MM.1S (cell line): ENCODE measurements at places on chromosomes 3 and 15.

DNA sequence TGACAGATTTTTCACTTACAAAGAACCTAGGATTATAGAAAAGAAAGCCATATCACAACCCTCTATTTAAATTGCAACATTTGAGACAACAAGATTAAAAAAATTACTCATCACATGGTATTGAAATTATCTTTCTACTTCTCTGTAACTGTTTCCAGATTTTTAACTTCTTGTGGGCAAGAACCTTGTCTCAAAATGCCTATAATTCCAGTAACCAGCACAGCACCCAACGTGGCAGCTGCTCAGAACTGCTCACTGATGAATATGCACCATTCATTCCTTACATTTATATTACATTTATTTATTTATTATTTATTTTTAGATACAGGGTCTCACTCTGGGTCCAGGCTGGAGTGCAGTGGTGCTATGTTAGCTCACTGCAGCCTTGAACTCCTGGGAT, 216.1 kb downstream of the THRB start:
- H3K4me3 ChIP-seq, result no peak overlapping the region
- no peak for DNase-seq
- no peaks in the 10 kb centered on the region for H3K27me3 ChIP-seq
- H3K27ac ChIP-seq, result no peak overlapping the region

DNA sequence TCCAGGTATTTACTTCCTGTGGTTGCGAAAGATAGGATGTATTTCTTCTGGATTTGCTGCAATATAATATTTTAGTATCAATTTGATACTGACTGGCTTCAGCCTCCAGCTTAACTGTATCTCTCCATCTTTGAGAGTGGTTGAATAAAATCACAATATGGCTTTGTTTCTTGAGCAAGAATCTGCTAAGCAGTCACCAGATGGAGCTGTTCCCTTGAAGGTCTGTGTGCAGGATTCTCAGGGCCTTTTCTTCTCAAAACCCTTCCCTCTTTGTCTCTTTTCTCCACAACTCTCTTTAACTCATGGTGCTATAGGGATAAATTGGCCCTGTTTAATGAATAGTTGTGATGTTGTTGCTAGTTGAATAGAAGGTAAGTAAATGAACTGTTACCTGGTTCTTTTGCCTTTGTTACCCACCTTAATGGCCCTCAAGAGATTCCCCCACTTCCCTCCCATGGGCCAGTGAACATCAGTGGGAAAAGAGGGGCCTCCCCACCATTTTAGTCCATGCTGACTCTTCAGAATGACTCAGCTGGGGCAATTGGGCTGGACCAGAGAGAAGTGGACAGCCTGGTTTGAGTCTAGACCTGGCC, 34.8 kb upstream of the RAB6B start:
- H3K36me3 ChIP-seq, result no peaks in the 10 kb centered on the region
- H3K27me3 ChIP-seq, result no peaks in the 10 kb centered on the region
- H3K4me1 ChIP-seq, result 0 out of 2 replicates have a peak, but pooled peaks cover 4% of the 10 kb centered on the region
- no peak overlapping the region for H3K4me3 ChIP-seq
- no peak overlapping the region for H3K27ac ChIP-seq

DNA sequence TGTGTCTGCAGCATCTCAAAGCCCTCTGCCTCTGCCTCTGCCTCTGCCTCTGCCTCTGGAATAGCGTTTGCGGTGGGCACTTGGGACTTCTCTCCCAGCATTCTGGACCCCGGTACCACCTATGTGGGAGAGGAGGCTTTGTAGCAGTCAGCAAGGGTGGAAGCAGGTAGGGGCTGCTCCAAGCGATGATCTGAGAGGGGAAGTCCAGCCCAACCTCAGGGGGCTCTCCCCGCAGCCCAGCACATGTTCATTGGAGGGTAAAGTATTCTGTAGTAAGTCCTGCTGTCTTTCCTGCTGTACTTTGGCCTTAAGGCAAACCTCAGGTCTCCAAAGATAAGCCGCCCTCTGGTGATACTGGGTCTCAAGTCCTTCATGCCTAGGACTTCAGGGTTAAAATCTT, 68.6 kb downstream of the FAM174B start:
- no peak for DNase-seq
- H3K27ac ChIP-seq, result no peak overlapping the region
- H3K36me3 ChIP-seq, result no peaks in the 10 kb centered on the region
- no peaks in the 10 kb centered on the region for H3K27me3 ChIP-seq
- H3K4me3 ChIP-seq, result no peak overlapping the region
- H3K4me1 ChIP-seq, result no peaks in the 10 kb centered on the region

DNA sequence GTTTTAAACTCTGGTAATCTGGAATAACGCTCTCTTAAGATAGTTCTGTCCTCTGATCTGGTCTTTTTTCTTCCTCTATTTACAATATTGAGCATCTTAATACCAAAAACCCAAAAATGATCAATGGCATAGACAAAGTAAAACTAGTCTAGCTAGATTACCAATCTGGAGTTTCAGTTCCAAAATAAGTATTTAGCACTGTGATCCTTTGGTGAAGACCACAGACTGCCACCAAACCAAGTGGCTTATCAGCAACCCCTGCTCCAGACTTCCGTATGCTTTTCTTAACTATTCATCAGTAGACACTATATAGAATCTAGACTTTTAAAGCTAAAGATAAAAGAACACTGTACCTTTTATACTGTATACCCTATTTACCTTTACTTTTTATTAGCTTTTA, 35.5 kb upstream of the MAN2C1 start:
- no peak for DNase-seq
- peaks cover 8% of the 10 kb centered on the region for H3K36me3 ChIP-seq
- H3K4me3 ChIP-seq, result no peak overlapping the region
- H3K27me3 ChIP-seq, result no peaks in the 10 kb centered on the region
- no peaks in the 10 kb centered on the region for H3K4me1 ChIP-seq
- no peak overlapping the region for H3K27ac ChIP-seq

DNA sequence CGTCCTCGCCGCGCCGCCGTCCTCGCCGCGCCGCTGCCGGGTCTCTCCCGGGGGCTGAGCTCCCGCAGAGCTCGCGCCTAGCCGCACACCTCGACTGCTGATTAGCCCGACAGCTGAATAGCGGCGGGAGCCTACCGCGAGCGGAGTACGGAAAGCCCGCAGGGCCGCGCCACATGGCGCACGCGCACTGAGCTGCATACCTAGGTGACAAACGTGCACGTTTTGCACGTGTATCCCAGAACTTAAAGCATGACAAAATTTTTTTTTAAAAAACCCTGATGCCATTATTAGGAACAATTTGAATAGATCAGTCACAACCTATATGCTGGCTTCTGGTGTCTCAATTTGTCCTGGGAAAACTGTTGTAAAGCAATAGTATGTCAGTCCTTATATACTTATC, at the start of gene GOLGA8A:
TSS of gene GOLGA8A (minus strand) at position 122 of the 400 bp plus-strand sequence. CDS start 48,117 bp downstream, outside the sequence.
- H3K27ac ChIP-seq, result peak within 1 kb of the TSS; percentile 30; the same call in 1 of the 2 replicates
- no peaks in the 10 kb centered on the region for H3K27me3 ChIP-seq
- H3K4me3 ChIP-seq, result peak within 1 kb of the TSS; percentile 84
- peaks cover 8% of the 10 kb centered on the region; the same call in 1 of the 2 replicates for H3K4me1 ChIP-seq
- DNase-seq, result peak; percentile 94
- H3K36me3 ChIP-seq, result no peaks in the 10 kb centered on the region

DNA sequence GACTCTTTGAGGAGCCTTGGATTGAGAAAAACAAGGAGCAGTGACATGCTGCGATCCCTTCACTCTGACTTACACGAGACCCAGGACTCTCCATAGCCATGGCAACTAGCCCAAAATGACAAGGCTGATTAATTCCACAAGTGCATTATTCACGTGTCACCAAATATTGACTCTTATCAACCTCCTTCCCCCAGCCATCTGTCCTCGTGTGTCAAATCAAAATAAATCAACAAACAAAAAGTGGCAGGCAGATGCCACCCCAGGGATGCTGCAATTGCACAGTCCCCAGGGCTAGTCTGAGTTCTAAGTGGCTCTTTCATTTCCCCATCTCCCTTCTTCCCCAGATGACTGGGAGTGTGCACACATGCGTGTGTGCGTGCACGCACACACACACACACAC, 104.9 kb downstream of the AQP9 start:
- no peaks in the 10 kb centered on the region for H3K4me1 ChIP-seq
- H3K27ac ChIP-seq, result no peak overlapping the region
- DNase-seq, result no peak

DNA sequence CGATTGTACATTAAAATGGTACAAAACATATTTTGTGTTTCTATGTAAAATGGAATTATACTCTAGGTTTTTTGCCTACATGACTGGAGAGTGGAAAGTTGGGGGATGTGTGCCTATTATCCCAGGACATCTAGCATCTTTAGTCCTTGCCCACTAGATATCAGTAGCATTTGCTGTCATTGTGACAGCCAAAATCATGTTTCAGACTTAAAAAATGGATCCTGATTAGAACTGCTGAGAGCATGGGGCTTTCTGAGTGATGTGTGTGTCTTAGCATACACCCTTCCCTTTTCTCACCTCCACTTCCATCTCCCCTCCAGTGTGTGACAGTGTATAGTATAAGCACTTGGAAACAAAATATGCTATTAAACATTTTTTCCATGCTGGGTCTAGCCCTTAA, 13.3 kb downstream of the ARMC8 start:
- H3K27ac ChIP-seq, result no peak overlapping the region
- peaks cover 17% of the 10 kb centered on the region for H3K4me1 ChIP-seq
- no peak overlapping the region for H3K4me3 ChIP-seq
- H3K36me3 ChIP-seq, result no peaks in the 10 kb centered on the region
- no peak for DNase-seq

- no peak overlapping the region for H3K4me3 ChIP-seq
- no peak overlapping the region for H3K27ac ChIP-seq
- H3K4me1 ChIP-seq, result peaks cover 19% of the 10 kb centered on the region
- no peak for DNase-seq
- no peaks in the 10 kb centered on the region for H3K36me3 ChIP-seq
These were observed 47.1 kb downstream of the TFG start for GRCh38 chr3:100756441-100756840.

DNA sequence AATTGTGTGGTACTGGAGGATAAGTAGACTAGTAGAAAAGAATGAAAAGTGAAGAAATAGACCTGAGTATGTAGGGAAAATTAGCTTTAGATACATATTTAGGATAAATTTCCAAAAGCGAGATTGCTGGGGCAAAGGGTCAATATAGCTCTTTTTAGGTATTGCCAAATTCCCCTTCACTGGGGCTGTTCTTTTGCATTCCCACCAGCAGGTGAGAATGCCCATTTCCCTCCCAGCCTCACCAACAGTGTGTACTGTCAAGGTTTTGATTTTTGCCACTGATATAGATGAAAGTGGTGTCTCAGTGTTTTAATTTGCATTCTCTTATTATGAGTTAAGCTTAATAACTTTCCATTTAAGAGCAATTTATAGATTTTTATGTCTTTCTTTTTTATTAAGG, 35.7 kb upstream of the BHLHE40 start:
- H3K27me3 ChIP-seq, result no peaks in the 10 kb centered on the region
- no peak overlapping the region for H3K4me3 ChIP-seq
- DNase-seq, result no peak
- no peak overlapping the region for H3K27ac ChIP-seq
- H3K36me3 ChIP-seq, result no peaks in the 10 kb centered on the region

DNA sequence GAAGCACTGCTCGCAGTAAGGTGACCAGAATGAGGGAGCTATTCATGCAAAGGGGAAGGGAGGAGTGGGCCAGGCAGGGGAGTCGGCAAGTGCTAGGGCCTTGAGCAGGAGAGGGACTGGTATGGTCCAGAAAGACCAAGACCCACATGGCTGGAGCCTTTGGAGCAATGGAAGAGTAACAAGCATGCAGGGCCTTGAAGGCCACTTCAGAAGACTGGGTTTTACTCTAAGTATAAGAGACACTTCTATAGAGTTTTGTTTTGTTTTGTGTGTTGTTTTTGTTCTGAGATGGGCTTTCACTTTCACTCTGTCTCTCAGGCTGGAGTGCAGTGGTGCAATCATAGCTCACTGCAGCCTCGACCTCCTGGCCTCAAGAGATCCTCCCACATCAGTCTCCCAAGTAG, 42.0 kb downstream of the BFSP2 start:
- peak overlapping the region; percentile 45; the same call in 1 of the 2 replicates for H3K27ac ChIP-seq
- peak; percentile 61 for DNase-seq
- H3K4me1 ChIP-seq, result peaks cover 50% of the 10 kb centered on the region
- H3K36me3 ChIP-seq, result no peaks in the 10 kb centered on the region
- no peaks in the 10 kb centered on the region for H3K27me3 ChIP-seq

GRCh38 chr3:188071636-188072035, 82.3 kb upstream of the LPP start:
- H3K4me3 ChIP-seq, result no peak overlapping the region
- no peaks in the 10 kb centered on the region for H3K4me1 ChIP-seq
- H3K27ac ChIP-seq, result no peak overlapping the region
- DNase-seq, result no peak

GRCh38 chr3:44981220-44981619, 5.2 kb downstream of the EXOSC7 start:
- peaks cover 9% of the 10 kb centered on the region for H3K4me1 ChIP-seq
- no peak for DNase-seq
- H3K27ac ChIP-seq, result no peak overlapping the region
- no peaks in the 10 kb centered on the region for H3K27me3 ChIP-seq

- no peak overlapping the region for H3K27ac ChIP-seq
- no peaks in the 10 kb centered on the region for H3K36me3 ChIP-seq
- H3K4me1 ChIP-seq, result no peaks in the 10 kb centered on the region
- peak overlapping the region; percentile 16; the same call in 1 of the 2 replicates for H3K4me3 ChIP-seq
- no peak for DNase-seq
These were observed 572.1 kb downstream of the FGF12 start for GRCh38 chr3:192155194-192155593.

GRCh38 chr3:114060906-114061655, 4.5 kb downstream of the QTRT2 start:
- H3K27ac ChIP-seq, result no peak overlapping the region
- H3K27me3 ChIP-seq, result no peaks in the 10 kb centered on the region
- no peak for DNase-seq
- H3K36me3 ChIP-seq, result no peaks in the 10 kb centered on the region

- H3K36me3 ChIP-seq, result no peaks in the 10 kb centered on the region
- H3K4me1 ChIP-seq, result no peaks in the 10 kb centered on the region
- H3K4me3 ChIP-seq, result no peak overlapping the region
- no peaks in the 10 kb centered on the region for H3K27me3 ChIP-seq
- H3K27ac ChIP-seq, result no peak overlapping the region
These were observed 291.5 kb upstream of the TBL1XR1 start for GRCh38 chr3:177488740-177489139.

DNA sequence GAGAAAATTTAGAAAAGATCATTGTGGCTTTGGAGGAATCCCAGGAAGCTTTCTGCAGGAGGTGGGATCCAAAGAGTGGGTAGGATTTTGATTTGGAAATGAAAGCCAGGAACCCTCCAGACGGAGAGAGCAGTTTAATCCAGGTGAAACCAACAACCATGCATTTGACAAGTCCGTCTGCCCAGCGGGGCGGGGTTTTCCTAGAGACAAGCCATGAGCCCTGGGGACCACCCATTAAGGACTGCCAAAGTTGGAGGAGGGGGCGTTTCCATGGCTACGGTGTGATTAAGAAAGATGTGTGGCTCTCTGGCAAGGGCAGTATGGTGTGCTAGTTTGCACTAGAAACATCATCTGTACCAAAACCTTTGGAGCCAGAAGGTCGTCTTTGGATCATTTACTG, 53.4 kb downstream of the SRGAP3 start:
- H3K27ac ChIP-seq, result no peak overlapping the region
- DNase-seq, result no peak
- H3K36me3 ChIP-seq, result no peaks in the 10 kb centered on the region
- no peaks in the 10 kb centered on the region for H3K27me3 ChIP-seq

- H3K4me1 ChIP-seq, result no peaks in the 10 kb centered on the region
- DNase-seq, result no peak
- no peak overlapping the region for H3K4me3 ChIP-seq
- H3K27me3 ChIP-seq, result peaks cover 53% of the 10 kb centered on the region
- no peaks in the 10 kb centered on the region for H3K36me3 ChIP-seq
- H3K27ac ChIP-seq, result no peak overlapping the region
These were observed 1.9 kb upstream of the WNT7A start for GRCh38 chr3:13881536-13882410.
